ENCODE measurements at places on chromosomes 5 and 9.

DNA sequence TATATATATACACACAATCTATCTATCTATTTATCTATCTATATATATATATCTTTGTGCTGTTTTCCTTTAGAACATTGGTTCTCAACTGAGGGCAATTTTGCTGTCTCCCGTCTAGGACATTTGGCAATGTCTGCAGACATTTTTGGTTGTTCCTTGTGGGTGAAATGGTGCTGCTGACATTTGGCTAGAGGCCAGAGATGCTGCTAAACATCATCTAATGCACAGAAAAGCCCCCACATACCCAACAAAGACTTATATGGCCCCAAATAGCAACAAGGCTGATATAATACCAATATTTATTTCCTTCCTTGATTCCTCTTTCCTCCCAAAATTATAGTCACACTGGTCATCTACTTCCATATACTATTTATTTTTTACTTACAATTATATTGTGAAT is 197.5 kb downstream of the TRPM3 start:
- no peak for DNase-seq

GRCh38 chr5:32017692-32018367 is 156.3 kb downstream of the GOLPH3 start:
- DNase-seq, result no peak

DNA sequence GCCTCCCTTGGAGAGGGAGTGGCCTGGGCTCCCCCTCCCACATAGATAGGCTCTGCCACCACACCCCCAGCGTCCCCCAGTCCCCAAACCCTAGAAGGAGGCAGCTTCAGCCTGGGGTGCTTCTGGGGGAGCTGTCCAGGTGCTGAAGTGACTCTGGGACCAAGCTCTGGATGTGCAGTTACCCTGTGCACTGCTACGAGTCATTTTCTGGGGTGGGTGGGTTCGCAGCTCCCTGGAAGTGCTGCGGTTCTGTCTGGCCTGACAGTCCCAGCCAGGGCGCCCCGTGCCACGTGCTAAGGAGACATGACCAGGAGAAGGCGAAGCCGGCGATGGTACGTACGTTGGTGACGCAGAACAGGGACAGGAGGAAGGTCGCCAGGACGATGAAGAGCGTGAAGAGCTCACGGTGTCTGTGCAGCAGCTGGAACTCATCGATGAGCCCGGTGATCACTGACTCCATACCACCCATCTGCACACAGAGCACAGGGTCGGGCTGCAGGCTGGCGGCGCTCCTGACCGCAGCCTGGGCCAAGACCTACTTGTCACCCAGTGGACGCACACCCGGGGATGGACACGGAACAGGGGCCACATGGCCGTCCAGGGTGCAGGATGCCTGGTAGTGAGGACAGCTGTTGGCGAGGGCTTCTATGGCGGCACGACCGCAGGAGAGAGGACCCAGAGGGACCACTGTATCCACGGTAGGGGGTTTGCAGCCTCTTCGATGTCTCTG is 35.7 kb downstream of the SLC6A3 start:
- DNase-seq, result peak; percentile 9

GRCh38 chr9:13491493-13492424 is 212.3 kb upstream of the MPDZ start:
- no peak for DNase-seq

DNA sequence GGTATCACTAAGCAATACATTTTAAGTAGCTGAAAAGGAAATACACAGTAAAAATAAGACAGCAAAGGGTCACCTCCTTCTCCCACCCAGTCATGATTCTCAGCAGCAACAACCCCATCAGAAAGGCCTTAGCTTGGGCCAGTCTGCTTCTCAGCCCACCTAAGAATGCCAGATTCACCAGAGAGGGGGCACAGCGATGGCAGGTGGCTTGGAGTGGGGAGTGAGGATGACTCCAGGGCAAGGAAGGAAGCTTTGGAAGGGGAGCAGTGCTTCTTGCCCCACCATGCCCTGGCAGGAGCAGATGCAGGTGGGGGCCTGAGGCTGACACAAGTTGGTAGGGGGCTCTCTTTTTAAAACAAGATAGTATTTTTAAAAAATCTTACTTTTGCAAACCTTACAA is 51.4 kb downstream of the ABCA1 start:
- no peak for DNase-seq

- no peak for DNase-seq
Observed at GRCh38 chr9:127450243-127450760, 904 bp downstream of the RPL12 start.

DNA sequence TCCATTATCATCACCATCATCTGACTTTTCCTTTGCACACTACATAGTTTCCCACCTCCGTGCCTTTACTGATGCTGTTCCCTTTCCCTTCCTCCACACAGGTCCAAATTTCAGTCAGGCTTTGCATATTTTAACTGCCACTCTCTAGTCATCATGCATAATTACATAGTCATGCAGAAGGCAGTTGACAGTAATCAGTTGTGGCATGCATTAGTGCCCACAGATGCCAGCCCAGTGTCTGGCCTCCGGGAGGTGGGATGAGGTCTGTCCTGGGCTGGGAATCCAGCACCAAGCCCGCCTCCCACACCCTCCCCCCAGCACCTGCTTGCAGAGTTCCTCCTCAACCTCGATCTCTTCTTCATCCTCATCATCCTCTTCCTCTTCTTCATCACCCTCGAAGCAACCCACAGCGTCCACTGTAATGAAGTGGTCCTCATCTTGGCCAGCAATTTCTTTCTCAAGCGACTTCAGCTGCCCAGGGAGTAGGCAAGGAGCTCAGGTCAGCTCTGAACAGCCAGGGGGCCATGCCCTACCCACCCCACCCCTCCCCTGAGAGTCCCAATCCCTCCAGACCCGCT is 8.8 kb downstream of the BBLN start:
- DNase-seq, result no peak

DNA sequence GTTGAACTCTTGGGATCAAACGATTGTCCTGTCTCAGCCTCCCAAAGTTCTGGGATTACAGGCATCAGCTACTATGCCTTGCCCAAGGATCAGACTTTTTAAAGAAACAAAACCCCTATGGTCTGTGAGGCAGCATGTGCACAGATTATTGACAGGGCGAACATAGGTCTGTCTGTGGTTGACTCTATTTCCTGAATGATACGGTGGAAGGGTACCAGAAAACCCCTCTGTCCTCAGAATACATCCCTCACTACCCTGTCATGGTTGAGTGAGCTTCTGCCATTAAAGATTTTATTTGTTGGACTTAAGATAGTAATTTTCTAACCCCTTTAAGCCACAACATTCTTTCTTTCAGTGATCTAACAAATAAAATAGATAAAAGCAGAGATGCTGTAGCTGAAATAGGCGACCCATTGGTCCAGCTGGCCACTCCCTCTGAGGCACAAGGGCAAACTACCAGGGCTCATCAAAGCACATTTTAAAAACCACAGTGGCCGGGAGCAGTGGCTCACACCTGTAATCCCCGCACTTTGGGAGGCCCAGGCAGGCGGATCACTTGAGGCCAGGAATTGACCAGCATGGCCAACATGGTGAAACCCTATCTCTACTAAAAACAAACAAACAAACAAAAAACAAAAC is 84.9 kb upstream of the ANKRD55 start:
- no peak for DNase-seq

- no peak for DNase-seq
Observed at GRCh38 chr5:155150012-155150411, 136.5 kb downstream of the KIF4B start.

- no peak for DNase-seq
Observed at GRCh38 chr9:79383096-79383495, 188.7 kb upstream of the TLE4 start.
